ENCODE measurements at places on chromosomes 5 and 9.
A peak's percentile ranks its signal among the peaks of the same experiment; 100 is the strongest.

GRCh38 chr9:17631396-17631795 is 52.5 kb downstream of the SH3GL2 start:
- no peak for DNase-seq

GRCh38 chr5:98975682-98976407 is 47.0 kb upstream of the CHD1 start:
- no peak for DNase-seq

- DNase-seq: no peak
These were observed 104.9 kb upstream of the RUSC2 start for GRCh38 chr9:35385042-35385441.

DNA sequence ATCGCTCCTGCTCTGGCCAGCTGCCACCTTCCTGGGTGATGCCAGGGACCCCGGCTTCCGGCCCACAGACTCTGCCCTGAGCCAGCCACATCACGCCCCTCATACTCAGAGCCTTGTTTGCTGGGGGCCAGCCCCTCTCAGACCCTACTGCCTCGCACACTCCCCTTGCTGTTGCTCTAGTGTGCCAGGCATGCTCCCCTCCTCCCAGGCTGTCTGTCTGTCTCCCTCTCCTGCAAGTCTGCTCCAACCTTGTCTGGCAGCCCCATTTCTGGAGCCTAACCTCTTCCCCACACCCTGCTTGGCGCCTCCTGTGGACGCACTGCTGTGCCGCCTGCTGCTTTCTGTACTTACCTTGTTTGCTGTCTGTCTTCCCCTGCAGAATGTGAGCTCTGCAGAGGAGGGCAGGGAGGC is 184.7 kb downstream of the HSPA4 start:
- DNase-seq: peak; percentile 48

- no peak for DNase-seq
These were observed 18.4 kb upstream of the VPS13A start for GRCh38 chr9:77158772-77159513.

- DNase-seq: no peak
These were observed 48.4 kb downstream of the YIPF5 start for GRCh38 chr5:144122081-144122480.

GRCh38 chr9:35981699-35982098 is 23.7 kb upstream of the OR2S2 start:
- DNase-seq: no peak

DNA sequence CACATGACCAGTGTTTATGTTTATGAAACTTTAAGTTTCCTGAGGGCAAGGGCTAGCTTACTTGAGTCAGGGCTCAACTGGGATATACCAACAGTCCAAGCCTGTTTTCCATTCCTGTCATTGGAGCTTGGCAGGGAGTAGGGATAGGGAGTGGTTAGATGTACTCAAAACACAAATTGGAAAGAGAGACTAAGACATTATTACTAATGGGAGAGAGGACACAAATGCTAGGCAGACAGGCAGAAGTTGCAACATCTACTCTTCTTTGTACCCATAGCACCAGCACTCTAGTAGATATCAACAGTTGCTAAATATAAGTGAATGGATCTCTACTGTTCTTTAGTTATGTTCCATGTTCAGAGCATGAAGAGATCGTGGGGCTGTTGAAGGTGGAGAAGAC is 62.8 kb downstream of the NPR3 start:
- no peak for DNase-seq

DNA sequence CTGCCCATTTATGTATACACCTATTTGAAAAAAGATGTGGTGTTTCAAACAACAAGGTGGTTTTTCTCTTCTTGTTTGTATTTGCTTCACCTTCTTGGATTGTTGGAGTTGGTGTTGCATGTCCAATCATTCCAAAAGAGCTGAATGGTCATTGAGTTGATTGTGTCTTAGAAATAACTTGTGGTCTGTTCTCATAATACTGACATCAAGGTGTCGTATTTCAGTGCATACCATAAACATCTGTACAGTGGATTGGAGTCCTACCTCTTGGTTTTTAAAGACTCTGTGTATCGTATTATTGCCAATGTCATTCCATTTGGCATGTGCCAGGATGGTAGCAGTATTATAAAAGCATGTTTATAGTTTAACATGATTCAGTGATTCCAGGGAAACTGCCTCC is 73.2 kb downstream of the TRIO start:
- no peak for DNase-seq

- DNase-seq: peak; percentile 69
These were observed 31.2 kb upstream of the AFAP1L1 start for GRCh38 chr5:149240354-149240998.

DNA sequence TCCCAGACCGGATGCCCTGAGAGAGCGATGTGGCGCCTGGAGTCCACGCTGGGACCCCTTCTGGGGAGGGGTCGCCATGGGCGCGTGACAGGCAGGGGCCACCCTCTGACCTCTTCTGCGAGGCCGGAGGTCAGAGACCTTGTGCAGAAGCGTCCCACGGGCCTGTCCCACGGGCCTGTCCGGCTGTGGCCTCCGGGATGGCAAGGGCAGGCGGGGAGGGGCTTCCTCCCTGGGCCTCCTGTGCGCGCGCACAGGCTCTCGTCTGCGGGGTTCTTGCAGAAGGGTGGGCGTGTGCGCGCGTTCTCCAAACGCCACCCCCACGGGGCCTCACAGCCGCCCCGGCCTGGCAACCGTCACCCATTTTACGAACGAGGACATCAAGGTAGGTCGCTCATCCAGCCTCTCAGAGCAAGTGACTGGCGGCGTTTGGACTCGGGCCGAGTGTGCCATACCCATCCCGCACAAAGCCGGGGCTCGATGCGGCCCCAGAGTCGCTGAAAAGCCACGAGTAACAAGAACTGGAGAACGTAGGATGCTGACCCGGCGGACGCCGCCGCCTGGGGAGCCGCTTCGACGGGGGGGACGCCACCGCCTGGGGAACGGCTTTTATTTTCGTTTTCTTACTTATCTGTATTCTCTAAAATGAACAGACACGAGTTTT is 897 bp downstream of the AHRR start:
- no peak for DNase-seq

DNA sequence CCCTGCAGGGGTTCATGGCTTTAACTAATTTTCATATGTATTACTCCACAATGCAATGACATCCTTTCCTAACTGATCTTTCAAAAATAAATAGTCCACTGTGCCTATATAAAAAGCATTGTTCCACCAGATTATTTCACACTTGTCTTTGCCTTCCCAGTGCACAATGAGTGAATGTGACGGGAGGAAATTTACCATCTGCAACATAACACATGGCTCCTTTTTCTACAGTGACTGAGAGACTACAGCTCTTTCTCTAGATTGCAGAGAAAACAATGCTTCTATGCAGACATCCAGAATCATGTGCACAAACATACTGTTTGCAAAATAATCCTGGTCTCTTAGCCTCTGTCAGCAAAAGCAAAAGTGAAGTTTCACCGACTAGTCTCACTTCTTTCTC is 483.7 kb upstream of the PIK3R1 start:
- no peak for DNase-seq

DNA sequence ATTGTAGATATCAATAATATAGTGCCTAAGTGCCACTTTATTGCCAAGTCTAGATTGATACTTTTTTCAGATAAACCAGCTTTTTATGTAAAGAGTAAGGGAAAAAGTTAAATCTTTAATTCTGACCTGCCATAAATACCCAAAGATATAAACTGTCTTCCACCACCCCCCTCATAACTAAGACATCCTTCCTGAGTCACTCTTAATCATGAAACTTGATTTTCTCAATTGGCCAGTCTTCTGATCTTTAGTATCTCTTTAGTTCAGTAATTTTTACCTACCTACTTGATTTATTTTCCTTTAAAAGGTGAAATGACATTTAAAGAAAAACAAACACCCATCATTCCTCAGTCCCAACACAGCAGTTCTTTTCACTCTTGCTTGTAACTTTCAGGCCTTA is 21.8 kb downstream of the C5orf22 start:
- no peak for DNase-seq

DNA sequence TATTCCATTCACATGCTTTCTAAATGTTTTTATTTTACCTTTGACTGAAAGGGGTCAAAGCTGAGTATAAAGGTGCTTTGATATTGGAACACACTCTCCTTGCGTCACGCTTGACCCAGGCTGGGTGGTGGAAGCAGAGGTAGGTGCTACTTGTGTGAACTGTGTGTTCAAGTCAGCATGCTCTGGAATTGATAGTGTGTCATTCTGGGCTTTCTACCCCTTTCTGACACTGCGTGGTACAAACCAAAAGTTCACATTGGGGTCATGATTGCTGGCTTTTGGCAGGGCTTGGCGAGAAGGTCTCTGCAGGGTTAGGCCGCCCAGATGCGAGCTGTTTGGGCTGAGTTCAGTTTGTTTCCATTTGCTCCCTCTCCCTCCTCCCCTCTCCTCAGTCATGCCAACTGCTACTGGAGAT is 131.8 kb downstream of the ADAMTSL1 start:
- DNase-seq: peak; percentile 73

DNA sequence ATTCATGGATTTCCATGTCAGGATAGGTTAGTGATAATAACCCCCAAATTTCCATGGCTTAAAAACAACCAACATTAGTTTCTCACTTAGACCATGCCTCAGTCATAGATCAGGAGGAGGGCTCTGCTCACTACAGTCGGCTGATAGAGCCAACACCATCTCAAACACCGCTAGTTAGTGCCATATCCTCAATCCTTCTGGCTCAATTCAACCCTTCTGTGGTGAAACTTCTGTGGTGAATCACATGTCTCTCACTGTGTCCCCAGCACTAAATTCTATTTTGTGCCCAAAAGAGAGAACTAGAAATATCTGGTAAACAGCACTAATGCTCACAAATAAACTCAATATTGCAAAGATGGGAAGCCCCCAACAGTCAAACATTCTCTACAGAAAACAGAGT is 21.1 kb downstream of the ECPAS start:
- DNase-seq: no peak

Measured in sigmoid colon (tissue), 7 donors.